ENCODE measurements at places on chromosomes 6 and 20.

- no peak for DNase-seq
These were observed 51.9 kb downstream of the MYO6 start for GRCh38 chr6:75800708-75801505.

GRCh38 chr6:102023977-102024657 is 630.6 kb downstream of the GRIK2 start:
- no peak for DNase-seq

- no peak for DNase-seq
These were observed 170.7 kb upstream of the SCGN start for GRCh38 chr6:25481267-25481666.

DNA sequence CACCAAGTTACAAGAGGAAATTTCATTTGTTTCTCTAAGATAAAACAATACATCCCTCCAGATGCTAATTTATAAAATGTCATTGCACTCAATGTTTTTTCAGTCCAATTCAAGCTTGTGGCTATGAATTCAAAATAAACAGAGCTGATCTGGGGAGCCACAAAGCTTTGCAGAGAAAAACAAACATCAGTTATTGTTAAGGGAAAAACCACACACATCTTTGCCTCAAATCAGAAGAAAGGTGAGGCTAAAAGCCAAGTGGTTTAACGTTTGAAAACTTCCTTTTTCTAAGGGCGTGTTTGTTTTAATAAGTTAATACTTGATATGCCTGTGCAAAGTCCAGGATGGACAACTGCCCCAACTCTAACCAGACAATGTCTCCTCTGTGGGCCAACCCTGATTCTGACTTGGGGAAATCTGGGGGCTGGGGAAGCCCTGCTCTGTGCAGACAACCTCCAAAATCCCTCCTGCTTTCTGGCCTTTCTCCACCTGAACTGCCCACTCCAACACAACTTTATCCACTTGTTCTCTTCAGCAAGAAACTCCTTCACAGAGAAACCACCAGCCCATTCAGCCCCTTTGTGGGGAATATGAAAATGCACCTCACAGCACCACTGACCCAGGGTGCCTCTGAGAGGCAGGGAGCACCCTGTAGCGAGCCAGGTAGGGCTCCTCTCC is 44.6 kb upstream of the NT5E start:
- DNase-seq = no peak

GRCh38 chr20:58614984-58615760 is 35.9 kb upstream of the STX16 start:
- DNase-seq = no peak

DNA sequence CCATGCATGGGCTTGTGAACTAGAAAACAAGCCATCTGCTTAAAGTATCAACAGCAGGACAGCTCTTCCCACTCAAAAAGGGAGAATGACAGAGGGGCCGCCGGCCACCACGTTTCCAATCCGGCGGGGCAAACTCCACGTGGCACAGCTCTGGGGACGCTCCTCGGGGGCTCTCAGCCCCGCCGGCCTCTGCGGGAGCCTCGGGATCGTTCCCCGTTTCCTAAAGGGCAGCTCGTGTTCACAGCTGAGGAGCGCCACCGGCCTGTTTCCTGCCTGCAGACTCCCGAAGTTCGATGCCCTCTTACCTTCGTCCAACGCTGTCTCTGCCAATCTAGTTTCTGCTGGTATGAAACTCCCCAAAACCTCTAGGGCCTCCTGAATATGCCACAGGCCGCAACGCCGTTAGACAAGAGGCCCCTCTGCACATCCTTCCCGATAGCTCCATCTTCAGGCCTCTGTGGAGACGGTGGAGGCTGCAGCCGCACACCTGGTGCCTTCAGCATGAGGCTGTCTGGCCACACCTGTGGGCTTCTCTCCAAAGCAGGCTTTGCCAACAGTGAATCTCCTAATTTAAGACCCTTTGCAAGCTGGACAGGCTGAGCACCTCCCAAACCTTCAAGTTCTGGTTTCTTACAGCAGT is 46.5 kb downstream of the KCNQ2 start:
- no peak for DNase-seq

Measured in T-helper 17 cell (primary cell).